ENCODE measurements at places on chromosomes 2 and 18.

DNA sequence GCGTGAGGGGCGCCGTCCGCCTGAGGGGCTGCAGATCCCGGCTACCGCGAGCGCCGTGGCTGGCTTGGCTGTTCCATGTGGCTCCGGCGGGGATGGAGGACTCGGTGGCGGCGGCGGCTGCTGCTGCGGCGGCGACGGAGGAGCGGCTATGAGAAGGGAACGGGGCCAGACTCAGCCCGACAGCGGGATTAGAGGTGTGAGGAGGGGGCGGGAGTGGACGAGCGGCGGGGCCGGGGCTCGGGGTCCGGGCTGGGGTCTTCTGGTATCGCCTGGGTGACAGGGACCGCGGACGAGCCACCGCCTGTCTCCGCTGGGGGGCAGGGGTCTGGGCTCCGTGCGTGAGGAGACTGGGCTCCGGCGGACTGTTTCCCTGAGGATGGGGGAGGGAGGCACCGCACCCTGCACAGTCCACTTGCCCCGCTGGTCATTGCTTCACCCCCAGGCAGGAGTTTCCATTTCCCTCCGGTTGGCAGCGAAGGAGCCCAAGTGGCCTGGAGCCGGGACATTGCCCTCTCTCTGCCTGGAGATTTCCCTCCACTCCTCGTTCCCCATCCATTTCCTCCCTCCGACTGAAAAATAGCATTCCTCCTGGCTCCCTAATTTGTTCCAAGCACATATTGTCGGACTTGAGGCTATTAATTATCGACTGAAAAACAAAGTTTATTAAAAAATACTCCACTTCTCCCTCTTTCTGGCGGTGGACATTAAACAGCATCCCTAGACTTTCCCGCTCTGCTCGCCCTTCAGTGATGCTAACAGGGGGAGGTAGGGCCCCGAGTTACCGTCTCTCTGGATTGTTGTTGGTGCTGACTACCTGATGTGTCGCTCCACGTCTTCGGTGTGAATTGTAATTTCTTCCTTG lies 577 bp downstream of the EHBP1 start:
- no peak for DNase-seq

- DNase-seq = no peak
Measured at GRCh38 chr2:222451224-222451674, 26.9 kb downstream of the SGPP2 start.

GRCh38 chr2:127080938-127081755 lies 25.8 kb downstream of the BIN1 start:
- DNase-seq = no peak

DNA sequence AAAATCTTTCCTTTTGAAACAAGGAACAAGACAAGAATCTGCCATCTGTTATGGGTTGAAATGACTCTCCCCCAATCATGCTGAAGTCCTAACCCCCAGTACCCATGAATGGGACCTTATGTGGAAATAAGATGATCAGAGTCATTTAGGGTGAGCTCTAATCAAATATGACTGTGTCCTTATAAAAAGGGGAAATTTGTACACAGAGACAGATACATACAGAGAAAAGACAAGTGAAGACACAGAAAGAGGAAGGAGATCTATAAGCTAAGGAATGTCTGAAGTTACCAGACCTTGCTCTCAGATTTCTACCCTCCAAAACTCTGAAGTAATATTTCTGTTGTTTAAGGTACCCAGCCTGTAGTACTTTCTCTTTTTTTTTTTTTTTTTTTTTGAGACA lies 15.7 kb downstream of the TGFBRAP1 start:
- no peak for DNase-seq

DNA sequence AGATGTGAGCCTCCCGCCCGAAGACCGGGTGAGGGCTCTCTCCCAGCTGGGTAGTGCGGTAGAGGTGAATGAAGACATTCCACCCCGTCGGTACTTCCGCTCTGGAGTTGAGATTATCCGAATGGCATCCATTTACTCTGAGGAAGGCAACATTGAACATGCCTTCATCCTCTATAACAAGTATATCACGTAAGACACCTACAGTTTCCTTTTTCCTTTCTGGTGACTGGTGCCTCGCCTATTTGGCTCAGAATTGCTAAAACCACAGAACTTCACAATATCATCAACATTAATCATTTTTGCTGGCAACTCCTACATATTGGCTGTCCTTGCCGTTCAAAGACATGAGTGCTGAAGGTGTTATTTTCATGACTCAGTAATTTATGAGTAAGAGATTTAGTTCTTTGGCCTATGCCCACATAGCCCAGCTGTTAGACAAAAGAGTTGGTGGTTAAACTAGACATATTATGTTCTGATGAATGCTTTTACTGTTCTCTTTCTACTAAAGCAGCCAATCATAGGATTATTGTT lies 2.2 kb downstream of the STAMBP start:
- DNase-seq = no peak

DNA sequence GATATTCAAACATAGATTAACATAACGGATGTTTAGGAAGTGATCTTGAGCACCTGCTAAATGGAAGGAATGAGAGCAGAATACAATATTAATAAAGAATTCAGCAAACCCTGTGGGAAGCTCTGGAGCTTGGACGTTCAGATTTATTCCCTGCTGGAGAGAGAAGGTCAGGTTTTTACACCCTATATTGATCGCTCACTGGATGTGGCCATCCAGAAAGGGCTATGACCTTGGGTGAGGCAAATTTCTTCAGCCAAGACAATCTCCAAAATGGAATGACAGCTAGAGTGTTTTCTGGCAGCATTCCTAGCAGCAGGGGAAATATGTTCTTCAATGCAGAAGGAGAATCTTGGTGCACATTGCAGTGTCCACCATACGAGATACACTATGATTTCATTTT lies 288.3 kb downstream of the IRS1 start:
- no peak for DNase-seq

- no peak for DNase-seq
Measured at GRCh38 chr2:145119225-145119624, 599.3 kb upstream of the ZEB2 start.

- no peak for DNase-seq
Measured at GRCh38 chr2:239377591-239377990, 23.2 kb downstream of the HDAC4 start.

DNA sequence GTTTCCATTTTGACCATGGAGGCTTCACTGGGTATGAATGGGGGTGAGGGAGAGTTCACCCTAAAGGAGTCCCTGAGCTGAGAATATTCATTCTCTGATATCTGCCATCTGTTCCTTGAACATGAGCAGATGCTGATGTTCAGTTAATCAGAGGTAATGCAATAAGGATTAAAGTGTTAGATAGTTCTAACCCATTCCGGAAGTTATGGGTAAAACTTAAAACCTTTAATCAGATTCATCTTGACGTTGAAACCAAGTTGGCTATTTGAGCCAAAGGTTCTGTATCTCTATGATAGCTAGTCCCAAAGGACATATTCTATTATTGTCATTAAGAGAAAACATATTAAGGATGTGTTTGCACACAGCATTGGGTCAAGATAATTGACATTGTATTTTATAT lies 268.9 kb downstream of the PLCL1 start:
- DNase-seq = no peak

DNA sequence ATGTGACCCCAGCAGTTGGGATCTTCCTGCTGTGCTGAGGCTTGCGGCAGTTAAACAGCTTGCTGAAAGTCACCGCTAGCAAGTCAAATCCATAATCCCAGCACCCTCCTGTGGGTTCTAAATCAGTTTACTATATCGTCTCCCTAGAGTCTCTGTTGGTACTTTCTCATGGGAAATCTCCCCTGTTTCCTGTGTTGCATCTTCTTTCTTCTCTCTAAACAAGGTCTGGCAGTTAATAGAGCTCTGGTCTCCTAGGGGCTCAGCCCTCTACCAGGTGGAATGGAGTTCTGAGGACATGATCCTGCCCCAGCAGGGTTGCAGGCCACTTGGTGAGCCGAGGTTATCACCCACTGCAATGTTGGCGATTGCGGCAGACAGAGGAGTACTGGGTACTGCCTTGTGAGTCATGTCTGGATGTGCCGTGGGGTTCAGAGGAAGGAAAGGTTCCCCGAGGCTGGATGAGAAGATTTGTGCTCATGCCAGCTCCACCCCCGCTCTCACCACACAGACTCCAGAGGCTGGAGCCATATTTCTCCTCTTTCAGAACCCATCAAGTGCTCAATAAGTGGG lies 59.4 kb upstream of the SIX2 start:
- no peak for DNase-seq

- DNase-seq = no peak
Measured at GRCh38 chr18:57710226-57710625, 88.6 kb upstream of the NARS1 start.

DNA sequence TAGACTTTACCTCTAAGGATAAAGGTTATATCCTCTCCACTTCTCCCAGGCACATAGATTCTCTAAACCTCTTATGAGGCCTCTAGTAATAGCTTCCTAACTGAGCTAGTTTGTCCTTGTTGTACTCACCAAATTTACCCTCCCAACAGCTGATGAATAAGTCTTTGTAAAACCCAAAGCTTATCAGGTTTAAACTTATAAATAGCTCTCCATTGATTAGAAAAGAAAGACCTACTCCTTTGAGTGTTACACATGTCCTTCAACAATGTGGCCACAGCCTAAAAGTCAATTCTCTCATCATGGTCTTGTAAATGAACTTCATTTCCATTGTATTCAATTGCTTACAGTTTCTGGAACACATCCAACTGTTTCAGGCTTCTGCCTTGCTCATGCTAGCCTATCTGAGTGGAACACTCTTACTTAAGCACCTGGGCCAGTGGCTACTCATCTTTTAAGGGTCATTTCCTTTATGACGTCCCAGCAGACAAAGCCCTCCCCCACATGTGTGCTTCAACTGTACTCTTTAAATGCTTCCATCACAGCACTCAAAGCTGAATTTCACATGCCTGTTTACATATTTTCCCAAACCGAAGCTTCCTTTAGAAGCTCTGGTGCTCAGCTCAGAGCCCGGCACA lies 131.6 kb downstream of the CDH2 start:
- no peak for DNase-seq

DNA sequence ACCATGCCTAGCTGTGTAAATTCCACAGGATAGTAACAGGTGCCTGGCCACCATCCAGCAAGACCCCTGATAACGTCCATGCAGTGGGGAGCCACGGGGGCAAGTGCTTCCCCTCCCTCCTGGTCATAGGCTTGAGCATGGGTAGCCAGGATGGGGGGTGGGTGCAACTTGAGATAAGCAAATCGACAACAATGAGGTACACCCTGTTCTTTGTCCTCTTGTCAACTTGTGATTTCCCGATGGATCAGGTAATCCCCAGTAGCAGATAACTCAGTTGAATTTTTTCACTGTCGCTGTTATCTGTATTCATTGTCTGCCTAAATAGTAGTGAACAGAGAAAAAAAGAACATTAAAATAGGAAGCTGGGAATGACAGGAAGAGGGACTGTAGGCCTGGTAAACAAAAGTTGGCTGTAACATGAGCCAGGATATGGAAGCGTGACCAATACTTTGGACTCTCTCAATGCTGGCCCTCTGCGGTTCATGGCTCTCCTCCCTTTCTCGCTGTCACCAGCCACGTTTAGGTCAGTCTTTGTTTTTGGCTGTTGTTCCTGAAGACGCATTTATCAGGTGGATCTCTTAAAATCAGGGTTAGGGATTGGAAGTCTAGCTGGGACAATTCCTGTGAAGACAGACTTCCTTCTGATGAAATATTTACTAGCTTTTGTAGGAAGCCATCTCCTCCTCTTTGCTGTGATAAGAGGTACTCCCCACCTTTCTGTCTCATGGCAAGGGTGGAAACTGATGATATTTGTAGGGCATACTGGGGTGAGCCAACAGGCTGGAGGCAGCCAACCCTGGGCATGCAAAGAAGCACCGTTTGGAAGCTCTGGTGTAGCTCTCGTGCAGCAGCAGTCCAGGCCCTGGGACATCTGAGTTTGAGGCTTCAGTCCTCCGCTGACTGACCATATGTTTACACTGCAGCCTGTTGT lies 42.4 kb downstream of the TCF7L1 start:
- no peak for DNase-seq

- no peak for DNase-seq
Measured at GRCh38 chr2:108905176-108905575, 83.8 kb downstream of the EDAR start.

DNA sequence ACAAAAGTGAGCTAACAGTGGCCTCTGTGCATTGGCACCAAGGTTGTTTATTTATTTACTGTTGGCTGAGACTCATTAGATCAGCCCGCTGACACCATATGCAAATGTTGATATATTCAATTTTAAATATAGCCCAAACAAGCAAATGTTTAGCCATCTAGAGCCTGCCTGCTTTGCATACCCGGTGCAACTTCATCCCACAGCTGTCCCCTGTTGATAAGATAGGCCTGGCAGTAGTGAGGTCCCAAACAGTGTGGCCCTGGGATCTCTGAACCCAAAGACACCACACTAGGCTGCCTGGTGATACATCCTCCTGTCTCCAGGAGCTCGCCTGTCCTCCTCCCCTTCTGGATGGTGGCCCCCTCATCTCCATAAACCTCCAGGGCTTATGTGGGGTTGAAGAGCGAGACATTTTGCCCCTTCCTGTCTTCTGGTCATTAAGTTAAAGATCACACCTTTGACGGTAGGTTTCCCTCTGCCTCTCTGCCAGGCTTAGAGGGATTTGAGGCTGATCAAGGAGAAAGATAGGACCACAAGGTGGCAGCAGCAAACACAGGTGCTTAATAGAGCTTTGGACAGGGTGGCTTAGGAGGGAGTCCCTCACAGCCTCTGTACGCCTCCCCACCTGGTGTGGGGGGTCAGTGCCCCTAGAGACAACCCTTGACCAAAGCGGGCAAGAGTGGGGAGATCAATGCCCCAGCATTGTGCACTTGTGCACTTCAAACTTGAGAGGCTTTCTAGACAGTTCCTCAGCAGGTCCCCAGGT lies 23.7 kb upstream of the MYO5B start:
- DNase-seq = no peak

DNA sequence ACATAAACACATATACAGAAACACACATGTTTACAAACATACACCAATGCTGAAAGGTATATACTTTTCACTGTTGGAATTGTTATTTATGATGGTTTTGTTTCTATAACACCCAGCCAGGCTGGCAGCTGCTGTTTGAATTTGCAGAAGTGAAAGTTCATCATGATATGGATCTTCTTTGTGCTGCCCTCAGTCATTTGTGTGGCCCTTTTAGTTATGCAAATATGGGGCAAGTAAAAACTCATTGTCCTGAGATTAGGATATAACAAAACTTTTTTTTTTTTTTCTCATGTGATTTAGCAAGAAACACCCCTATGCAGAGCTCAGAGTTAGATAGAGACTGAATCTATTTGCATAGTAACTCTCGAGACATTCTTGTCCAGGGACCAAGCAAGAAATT lies 714.1 kb downstream of the KCNJ3 start:
- DNase-seq = no peak

- no peak for DNase-seq
Measured at GRCh38 chr2:9945596-9945995, 5.9 kb upstream of the GRHL1 start.
